ENCODE measurements at places on chromosomes 13 and 19.

- DNase-seq, result no peak
Observed at GRCh38 chr13:46831588-46832194, 34.7 kb upstream of the ESD start.

DNA sequence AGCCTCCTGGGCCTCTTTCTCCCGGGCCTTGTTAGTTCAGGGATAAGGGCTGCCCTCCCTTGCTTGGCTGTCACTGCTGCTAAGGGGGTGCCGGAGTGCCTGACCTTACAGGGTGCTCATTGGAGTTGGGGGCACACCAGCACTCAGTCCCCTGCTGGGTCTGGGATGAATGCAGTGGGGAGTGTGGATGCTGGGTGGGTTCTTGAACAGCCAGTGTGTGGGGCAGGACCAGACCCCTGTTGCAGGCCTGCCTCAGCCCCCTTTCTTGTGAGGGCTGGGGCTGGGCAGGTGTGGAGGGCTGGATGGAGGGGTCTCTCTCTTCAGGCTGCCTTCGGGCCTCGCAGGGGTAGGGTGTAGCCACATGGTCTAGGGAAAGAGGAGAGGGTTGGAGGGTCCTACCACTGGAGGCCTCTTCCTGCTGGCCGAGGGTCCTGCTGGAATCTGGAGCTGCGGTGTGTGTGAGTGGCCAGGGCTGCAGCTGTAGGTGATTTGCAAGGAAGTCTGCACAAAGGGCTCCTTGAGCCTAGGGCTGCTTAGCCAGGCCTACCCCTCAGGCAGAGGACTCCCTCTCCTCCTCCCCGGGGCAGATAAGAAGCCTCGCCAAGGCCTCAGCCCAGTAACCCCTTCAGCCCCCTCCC lies 3.2 kb downstream of the CEBPA start:
- no peak for DNase-seq

GRCh38 chr13:104953588-104953987 lies 1581.9 kb downstream of the EFNB2 start:
- no peak for DNase-seq

- DNase-seq, result no peak
Observed at GRCh38 chr13:26377038-26377437, 123.1 kb downstream of the CDK8 start.

- DNase-seq, result no peak
Observed at GRCh38 chr13:109301726-109302125, 484.7 kb downstream of the IRS2 start.

DNA sequence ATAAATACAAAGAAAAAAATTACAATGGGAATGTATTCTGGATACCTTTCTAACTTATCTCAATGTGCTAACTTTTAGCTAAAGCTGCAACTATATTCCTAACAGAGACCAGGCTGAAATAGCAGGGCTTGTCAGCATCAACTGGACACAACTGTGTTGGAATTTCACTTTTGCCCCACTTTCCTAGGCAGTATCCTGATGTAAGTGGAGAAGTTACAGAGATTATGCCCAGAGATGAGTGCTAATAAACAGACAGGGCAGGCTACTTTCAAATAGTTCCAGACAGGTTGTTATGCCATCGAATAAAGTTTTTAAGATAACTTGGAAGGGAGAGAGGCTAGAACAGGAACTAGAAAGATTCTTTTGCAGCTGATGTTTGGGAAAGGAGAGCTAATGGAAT lies 201.9 kb downstream of the KCTD12 start:
- DNase-seq, result no peak

DNA sequence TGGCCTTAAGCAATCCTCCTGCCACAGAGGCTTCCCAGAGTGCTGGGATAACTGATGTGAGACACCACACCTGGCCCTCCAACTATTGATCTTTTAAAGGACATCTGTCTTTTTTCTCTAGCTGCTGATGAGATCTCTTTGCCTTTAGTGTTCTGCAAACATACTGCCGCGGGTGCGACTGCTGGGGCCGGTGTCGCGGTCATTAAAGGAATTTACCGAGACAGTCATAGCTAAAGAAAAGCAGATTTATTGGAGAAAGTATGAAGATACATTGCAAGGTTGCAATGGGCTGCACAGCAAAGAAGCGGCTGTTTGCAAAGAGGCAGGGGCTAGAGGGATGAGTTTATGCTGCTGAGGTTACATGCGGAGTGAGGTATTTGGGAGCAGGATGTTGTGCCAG lies 31.2 kb upstream of the LRRC4B start:
- no peak for DNase-seq

DNA sequence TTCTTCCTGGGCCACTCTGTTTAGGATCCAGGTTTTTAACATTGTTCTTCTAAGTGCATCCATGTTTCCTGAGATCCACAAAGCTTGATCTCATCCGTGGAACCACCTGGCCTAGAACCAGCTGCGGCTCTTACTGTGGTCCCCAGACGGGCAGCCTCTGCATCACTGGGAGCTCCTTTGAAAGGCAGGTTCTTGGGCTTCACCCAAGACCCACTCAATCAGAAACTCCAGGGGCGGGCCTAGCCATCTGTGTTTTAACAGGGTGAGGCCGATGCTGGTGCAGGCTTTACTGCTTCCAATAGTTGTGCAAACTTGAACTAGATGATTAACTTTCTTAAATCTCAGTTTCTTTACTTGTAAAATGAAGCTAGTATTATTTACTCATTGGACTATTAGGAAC lies 605.7 kb downstream of the FGF9 start:
- DNase-seq, result no peak

DNA sequence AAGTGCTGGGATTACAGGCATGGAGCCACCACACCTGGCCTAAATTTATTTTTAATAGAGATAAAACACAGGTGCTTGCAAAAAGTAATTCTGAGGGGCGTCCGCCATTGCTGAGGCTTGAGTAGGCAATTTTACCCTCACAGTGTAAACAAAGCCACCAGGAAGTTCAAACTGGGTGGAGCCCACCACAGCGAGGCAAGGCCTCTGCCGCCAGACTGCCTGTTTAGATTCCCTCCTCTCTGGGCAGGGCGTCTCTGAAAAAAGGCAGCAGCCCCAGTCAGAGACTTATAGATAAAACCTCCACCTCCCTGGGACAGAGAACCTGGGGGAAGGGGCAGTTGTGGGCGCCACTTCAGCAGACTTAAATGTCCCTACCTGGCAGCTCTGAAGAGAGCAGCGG lies 50.7 kb downstream of the B3GLCT start:
- DNase-seq, result no peak

- no peak for DNase-seq
Observed at GRCh38 chr13:98775844-98776598, 23.5 kb upstream of the SLC15A1 start.

- DNase-seq, result no peak
Observed at GRCh38 chr13:32164622-32165268, 133.2 kb downstream of the FRY start.

GRCh38 chr19:55778331-55778730 lies 9.4 kb downstream of the RFPL4AL1 start:
- no peak for DNase-seq

DNA sequence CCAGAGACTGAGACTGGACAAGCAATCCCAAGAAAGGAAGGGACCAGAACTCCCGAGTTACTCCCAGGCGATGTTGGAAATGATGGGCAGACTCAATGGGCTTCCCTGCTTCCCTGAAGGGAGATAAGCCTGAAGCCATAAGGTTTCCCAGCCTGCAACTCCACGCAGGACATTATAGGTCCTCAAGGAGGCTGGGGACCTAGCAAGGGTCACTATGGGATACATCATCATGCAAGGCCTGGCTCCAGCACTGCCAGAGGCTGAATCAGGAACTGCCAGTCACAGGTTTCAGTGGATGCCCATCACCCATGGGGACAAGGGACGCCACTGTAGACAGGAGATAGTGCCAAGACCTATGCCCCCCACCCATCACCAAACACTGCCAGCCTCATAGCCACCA lies 338.7 kb downstream of the IRS2 start:
- no peak for DNase-seq

DNA sequence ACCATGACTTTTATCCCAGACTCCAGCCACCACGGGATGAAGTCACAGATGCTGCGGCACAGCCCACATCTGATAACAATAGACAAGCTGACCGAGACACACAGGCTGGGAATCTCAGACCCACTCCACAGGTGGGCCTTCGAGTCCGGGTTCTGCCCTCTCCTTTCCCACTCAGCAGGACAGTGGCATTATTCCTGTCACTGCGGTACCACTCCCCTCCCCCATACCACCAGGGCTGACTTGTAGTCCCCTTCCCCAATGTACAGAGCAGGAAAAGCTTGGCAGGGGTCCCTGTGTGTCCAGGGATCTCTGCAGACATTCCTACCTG lies 179 bp upstream of the AMER2 start:
- DNase-seq, result no peak

DNA sequence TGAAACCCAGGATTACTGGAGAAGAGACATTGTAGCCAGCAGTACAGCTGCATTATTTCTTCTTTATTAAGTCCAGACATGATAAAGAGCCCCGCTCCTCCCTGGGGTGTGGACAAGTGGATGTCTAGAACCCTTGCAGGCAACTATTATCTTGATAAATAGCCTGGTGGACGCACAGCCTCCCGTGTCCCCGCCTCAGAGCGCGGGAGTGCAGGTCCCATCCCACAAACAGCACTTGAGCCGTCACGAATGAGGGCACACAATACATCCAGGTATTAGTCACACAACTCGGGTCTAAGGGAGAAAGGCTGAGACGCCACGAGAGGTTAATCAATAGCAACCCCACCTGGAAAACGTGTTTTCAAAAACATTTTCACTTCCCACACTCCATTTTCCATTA lies 213.2 kb upstream of the SOX1 start:
- DNase-seq, result no peak

DNA sequence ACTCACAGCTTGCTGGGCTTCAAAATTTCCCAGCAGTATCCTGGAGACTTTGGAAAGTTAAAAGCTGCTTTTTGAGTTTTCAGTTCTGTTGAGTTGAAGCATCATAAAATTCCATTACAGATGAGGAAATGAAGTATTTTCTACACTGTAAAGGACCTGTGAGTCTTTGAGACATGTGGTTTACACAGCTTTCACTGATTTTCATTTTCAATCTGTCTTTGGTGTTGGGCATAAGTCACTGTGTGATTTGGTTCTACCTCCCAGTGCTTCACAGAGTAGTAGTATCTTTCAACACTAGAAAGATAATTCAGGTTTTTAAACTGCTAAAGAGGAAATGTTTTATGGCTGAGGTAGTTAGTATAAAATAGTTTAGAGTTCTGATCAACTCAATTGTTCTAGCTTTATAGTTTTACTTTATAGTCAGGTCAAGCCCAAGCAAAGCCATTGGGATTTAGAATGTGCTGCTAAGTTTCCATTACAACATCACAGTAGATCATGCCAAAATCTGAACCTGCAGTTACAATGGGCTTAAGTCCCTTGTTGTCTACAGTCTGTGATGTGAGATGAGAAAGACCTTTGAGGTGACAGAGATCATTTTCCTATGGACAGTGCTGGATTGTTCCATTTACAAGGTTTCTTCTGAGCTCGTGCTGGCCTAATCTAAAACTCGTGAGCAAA lies 161.6 kb downstream of the FLT1 start:
- DNase-seq, result no peak

DNA sequence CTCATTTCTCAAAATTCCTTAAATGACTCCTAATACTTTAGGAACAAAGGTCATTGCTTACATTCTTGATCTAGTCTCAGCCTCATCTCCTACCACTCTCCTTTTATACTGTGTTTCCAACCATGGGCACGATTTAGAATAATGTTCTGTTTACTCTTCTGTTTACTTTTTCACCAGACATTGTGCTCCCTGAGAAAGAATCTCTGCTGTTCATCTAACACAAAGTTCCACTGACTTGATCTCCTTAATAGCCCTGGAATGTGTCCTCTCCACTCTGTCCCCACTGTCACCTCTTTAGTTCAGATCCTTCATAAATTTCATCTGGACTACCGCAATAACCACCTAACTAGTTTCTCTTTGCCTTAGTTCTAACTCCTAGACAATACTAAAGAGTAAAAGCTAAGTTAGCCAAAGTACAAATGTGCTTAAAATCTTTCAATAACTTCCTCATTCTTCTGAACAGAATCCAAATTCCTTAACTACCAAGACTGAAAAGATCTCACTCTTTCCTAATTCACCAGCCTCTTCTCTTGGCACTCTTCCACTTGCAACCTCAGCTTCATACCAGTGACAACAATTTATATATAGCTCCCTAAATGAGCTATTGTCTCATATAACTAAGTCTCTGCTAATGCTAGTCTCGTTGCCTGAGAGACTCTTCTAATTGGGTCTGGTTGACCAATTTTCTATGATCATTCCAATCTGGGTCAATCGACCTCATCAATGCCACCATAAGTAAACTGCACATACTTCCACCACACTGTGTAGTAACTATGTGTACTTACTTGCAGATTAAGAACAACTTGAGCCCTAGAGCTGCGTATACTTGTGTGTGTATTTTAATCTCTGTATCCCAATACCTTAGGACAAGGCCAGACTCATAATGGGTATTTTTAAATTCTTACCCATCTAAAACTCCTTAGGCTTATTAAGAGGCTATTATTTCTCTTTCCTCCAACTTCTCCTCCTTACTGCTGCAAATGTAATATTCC lies 179.9 kb downstream of the VWA8 start:
- DNase-seq, result no peak

DNA sequence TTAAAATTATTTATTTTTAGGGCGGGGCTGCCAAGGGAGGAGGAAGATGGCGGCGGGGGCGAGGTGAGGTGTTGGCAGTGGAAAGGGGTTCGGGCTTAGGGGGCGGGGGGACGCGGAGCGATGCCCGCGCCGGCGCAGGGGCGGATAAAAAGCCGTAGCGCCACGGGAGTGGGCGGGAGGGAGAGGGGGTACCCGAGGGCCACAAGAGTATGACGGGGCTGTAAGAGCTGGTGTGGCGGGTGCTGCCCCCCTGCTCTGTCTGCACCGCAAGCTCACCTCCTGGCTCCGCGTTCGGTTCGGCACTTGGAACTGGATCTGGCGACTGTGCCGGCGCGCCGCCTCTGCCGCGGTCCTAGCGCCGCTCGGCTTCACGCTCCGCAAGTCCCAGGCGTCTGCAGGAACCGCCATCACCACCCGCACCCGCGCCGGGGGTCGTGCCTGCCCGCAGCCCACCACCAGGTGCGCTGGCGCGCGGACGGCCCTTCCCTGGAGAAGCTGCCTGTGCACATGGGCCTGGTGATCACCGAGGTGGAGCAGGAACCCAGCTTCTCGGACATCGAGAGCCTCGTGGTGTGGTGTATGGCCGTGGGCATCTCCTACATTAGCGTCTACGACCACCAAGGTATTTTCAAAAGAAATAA lies 265.2 kb upstream of the SGCG start:
- no peak for DNase-seq

- DNase-seq, result no peak
Observed at GRCh38 chr19:56159009-56159559, 16.7 kb upstream of the GALP start.

DNA sequence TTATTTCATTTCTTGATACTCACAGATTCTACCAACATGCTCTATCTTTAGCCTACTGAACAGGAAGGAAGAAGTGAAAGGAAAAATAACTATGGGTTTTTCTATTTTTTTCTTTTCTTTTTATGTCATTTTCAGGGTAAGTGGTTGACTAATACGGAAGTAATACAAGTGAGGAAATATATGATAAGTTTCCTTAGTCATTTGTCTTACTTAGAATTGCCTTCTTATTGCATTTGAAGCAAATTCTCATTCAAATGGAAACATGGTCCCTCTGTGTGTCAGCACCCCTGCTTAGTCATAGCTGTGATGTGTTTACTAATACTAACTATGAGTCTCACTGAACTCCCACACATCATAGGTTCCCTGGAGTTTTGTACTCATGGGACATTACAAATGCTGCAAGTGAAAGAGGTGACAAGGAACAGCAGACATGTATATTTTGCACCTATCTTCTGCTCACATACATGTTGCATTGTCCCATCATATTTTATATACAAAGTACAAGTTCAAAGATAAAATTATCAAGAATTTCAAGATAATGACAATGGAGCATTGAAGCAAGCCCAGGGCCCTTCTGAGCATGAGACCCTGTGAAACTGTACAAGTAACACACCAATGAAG lies 60.1 kb downstream of the DCT start:
- DNase-seq, result no peak

GRCh38 chr13:60924856-60925255 lies 490.8 kb downstream of the PCDH20 start:
- DNase-seq, result no peak
